ENCODE measurements at places on chromosomes 4 and X.

GRCh38 chr4:153248641-153249198, 44.5 kb downstream of the TRIM2 start:
- no peak for DNase-seq

- DNase-seq, result no peak
These were observed 54.2 kb downstream of the PLAC1 start for GRCh38 chrX:134603806-134604700.

DNA sequence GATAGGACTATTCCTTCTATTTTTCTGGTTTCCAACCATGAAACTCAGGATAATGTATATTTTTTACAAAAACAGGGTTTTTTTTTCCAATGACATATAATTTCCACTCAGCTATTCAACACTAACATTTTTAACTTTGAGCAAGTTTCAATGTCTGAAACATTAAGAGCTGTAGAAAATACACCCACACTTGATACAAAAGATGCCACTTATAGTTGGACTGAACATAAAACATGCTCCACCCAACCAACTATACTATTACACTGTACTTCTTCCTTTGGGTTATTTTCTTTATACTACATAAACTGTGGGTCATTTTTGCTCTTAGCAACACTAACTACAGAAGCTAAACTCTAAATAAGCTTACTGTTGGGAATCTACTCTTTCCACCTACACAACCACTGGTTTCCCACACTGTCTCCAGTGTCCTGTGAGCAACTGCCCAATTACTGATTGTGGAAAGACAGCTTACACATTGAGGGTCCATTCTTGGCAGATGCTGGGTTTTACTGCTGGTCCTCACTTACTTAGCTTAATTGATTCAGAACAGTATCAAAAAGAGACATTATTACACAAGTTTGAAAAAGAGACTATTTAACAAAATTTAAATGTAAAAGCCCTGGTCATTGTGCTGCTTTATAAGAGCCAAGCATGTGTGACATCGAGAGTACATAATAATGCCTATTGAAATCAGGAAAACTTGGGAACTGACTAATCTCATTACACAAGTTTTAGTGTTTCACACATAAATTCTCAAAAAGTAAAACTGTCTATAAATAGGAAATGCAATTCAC, 6.3 kb downstream of the AMMECR1 start:
- DNase-seq, result no peak

- no peak for DNase-seq
These were observed 16.1 kb upstream of the ATP8A1 start for GRCh38 chr4:42673082-42673425.

DNA sequence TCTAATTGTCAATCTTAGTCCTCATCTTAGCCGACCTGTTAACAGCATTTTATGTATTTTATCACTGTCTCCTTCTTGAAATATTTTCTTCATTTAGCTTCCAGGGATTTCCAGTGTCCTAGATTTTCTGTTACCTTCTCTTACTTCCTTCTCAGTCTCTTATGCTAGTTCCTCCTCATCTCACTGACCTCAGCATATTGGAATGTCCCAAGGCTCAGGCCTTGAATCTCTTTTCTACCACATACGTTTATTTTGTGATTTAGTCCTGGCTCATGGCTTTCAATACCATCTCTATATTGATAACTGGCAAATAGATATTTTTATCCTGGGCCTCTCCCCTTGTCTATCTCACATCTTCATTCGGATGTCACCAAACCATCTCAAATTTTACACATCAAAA, 61.1 kb downstream of the IQCM start:
- DNase-seq, result no peak

DNA sequence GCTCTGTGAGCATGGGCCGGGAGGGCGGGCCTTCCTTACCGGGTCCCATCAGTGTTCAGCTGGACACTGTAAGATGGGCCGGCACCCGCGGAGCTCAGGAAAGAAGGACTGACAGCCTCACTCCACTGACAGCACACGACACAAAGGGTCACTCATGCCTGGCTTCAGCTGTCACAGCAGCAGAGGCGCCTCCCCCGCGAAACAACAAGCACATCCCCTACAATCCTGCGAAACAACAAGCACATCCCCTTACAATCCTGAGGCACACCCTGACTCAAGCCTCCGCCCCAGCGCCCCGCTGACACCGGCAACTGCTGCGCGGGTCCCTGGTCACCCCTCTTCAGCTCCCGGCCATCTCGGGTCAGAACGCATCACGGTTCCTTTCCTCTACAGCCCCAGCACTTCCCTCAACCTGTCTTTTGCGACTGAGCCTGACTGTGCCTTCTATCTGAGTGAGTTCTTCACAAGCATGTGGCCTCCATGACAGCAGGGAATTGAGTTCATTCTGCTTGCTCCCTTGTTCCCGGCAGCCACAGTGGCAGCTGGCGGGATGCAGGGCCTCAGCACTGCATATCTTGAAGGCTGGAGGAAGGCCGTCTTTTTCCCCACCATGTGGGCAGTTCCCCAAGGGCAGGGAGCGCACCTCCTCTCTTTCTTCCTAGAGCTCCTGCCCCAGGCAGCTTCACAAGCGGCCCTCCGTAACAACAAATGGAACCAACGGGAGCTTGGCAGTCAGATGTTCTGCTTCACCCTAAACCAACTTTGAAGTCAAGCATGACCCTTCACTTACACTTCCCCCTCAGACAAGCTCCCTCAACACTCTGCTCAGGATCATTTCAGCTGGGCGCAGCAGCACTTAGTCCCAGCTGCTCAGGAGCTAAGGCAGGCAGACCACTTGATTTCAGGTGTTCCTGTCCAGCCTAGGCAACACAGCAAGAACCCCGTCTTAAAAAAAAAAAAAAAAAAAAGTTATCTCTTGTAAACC, 39.6 kb downstream of the SCD5 start:
- no peak for DNase-seq

DNA sequence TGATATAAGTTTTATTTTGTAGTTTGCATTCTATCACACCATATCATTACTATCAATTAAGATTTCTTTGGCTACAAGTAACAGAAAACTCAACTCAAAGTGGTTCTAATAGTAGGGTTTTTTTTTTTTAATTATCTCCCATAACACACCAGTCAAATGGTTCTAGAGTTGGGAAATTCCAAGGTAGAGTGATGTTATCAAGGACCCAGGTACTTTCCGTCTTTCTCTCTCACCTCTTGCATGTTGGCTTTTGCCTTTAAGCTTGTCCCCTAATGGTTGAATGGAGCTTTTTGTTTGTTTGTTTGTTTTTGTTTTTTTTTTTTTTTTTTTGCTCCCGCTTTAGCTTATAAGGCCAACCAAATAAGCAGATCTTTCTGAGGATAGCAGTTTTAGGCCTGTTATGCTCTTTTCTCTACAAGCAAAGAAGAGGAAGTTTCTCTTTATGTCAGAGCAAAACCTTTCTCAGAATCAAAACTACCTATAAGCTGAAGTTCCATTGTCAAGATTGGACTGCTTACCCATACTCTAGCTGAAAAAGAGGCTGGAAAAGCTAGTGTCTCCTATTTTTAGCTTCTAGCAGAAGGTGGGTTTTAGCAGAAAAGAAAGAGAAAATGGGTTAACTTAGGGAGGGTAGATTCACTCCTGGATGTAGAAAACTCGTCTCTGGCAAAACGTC, 177.5 kb downstream of the EDA start:
- no peak for DNase-seq

DNA sequence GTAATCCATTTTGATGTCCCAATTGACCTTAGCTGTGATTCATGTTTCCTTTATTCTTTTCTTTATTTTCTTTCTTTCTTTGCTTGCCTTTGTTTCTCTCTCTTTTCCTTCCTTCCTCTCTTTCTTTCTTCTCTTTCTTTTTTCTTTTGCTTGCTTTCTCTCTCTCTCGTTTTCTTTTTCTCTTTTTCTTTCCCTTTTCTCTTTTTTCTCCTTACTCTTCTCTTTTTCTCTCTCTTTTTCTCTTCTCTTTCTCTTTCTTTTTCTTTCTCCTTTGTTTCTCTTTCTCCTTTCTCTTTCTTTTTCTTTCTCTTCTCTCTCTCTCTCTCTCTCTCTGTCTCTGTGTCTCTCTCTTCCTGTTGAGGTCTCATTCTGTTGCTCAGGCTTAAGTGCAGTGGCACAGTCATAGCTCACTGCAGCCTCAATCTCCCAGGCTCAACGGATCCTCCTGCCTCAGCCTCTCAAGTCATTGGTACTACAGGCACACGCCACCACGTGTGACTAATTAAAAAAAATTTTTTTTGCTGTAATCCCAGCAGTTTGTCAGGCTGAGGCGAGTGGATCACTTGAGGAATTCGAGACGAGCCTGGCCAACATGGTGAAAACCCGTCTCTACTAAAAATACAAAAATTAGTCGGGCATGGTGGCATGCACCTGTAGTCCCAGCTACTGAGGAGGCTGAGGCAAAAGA, 8.0 kb upstream of the DHRSX start:
- no peak for DNase-seq

- no peak for DNase-seq
These were observed 51.3 kb downstream of the EMCN start for GRCh38 chr4:100466501-100466900.

DNA sequence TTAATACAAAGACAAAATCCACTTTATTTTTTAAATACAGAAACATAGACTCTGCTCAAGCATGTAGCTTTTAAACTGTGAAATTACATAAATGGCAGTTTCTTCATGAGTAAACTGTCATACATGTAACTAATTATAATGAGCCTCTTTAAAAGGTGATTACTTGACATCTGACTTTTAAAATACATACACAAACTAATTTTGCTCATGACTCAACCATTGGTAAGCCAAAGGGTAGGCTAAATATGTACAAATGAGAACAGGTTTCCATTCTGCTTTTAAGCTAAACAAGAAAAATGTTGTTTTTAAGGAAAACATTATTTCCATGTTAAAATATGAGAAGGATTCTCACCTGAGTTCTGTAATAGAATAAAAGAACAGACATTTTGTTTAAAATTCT, 27.9 kb downstream of the CAMK2D start:
- DNase-seq, result no peak

GRCh38 chr4:74159143-74159709, 1.3 kb downstream of the MTHFD2L start:
- no peak for DNase-seq

GRCh38 chrX:44747969-44748368, 95.9 kb upstream of the DUSP21 start:
- no peak for DNase-seq

DNA sequence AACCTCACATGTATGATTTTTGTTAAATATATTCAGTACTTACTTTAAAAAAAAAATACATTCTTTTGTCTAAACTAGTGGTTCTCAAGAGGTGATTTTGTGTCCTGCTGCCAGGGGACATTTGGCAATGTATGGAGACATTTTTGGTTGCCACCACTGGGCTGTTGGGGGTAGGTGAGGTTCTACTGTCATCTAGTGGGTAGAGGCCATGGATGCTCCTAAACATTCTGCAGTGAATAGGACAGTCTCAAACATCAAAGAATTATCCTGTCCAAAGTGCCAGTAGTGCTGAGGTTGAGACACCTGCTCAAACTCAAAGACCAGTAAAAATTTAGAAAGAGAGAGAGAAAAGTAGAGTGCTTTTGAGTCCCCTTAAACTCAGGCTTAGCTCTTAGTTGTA, 32.9 kb upstream of the PGM2 start:
- DNase-seq, result no peak

- DNase-seq, result no peak
These were observed 43.1 kb downstream of the CXXC4 start for GRCh38 chr4:104451573-104451972.

DNA sequence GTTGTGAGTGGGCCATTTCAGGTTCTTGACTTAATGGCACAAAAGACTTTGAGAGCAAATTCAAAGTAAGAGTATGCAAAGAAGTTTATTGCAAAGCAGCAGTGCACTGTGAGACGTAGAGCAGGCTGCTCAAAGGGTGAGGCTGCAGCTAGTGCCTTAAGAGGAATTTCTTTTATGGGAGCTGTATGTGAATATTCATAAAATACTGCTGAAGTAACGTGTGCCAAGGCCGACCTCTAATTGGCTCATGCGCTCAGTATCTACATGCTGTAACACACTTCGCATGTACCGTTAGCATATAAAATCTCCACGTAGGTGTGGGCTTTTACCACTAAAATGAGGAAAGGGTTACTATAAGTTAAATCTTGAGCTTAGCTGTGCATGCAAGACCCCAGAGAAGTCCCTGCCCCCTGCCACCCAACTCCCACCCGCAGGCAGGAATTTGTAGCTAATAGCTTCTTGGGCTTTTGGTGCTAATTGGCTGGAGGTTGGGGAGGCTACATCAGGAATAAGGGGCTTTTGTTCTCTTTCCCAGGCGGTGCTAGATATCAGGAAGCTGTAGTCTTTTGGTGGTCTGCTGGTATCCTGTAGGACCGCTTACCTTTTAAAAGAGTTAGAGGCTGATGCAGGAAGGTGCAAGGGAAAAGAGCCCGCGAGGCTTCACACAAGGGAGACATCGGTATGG, 47.6 kb downstream of the FSTL5 start:
- DNase-seq, result no peak

GRCh38 chr4:40506492-40506891, 123.2 kb downstream of the RBM47 start:
- DNase-seq, result no peak

- DNase-seq, result no peak
These were observed 745.4 kb downstream of the TECRL start for GRCh38 chr4:63663870-63664269.

GRCh38 chr4:16171831-16172230, 54.4 kb downstream of the TAPT1 start:
- no peak for DNase-seq

DNA sequence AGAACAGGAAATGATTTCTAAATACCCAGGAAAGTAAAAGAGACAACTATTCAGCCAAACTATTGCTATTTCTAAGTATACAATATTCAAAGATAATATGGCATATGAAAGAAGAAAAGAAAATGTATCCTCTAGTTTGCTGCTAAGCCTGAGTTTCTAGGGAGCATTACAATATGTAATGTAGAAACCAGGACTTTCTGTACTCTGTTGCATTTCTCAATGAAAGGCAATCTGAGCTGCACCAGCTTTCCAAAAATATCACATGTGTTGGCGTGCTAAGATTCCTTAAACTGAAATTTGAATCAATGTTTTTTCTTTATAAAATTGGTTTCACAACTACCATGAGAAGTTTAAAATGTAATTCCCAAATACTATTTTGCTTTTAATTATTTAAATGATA, 129.6 kb downstream of the ANK2 start:
- no peak for DNase-seq

DNA sequence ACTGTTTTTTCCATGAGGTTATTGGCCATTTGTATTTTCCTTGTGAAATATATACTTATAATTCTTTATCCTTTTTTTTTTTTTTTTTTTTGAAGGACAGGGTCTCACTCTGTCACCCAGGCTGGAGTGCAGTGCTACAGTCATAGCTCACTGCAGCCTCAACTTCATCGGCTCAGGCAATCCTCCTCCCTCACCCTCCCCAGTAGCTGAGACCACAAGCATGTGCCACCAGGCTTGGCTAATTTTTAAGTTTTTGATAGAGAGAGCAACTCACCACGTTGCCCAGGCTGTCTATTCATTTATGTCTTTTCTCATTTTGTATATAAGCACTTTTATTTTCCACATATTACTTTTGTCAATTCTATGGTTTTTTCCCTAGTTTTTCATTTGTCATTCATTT, 16.8 kb downstream of the RBPJ start:
- DNase-seq, result no peak

GRCh38 chr4:163482190-163482589, 8.6 kb upstream of the TKTL2 start:
- DNase-seq, result no peak

All from activated T-cell treated with anti-CD3 and anti-CD28 coated beads for 24 hours (primary cell).